ENCODE measurements at places on chromosomes 7 and 10.
A peak's percentile ranks its signal among the peaks of the same experiment; 100 is the strongest.

DNA sequence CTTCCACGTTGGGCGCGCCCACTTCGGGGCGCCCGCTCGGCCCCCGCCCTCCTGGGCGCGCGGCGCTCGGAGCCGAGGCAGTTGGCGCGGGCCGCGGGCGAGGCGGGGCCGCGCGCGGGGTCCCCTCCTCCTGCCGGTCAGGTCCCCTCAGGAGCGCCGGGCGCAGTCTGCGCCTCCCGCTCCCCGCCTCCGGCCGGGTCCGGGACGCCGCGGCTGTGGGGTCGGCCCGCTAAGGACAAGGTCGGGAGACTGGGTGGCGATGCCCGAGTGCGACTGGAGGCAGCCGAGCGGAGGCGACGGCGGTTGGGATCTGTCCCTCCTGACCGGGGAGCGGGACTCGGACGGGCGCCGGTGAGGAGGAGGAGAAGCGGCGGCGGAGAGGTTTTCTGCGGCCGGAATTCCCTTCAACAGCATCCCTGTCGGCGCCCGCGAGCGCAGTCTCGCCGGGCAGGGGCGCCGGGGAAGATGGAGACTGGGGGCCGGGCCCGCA, at the start of gene ATRNL1:
TSS of gene ATRNL1 (plus strand) at position 80 of the 490 bp plus-strand sequence. CDS start at position 466, 386 bp downstream.
- DNase-seq = peak; percentile 60

DNA sequence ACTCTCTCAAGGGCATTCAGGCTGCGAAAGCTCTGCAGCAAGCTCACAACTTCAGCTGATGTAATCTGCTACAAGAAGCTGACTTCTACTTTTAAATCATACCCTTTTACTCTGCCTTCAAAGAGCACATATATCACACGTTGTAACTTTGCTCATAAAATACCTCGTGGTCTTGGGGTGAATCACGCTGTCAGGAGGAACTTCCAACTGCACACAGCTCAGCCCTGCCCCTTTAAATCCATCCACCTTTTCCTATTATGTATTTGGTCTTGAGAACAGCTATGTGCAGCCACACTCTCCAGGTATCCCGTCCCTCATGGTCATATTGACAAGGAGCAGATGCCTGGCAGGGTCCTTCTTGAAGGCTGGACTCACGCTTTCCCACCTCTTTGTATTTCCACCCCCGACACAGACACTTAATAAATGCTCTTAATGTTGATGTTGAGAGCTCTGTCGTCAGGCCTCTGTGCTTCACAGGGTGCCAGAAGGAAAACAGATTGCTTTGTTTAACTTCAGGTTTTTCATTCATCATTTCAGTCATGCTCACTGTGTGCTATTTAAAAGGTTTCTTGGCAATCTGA, 47.6 kb downstream of the ICA1 start:
- no peak for DNase-seq

- no peak for DNase-seq
These were observed 14.8 kb downstream of the TSPAN14 start for GRCh38 chr10:80468806-80469421.

DNA sequence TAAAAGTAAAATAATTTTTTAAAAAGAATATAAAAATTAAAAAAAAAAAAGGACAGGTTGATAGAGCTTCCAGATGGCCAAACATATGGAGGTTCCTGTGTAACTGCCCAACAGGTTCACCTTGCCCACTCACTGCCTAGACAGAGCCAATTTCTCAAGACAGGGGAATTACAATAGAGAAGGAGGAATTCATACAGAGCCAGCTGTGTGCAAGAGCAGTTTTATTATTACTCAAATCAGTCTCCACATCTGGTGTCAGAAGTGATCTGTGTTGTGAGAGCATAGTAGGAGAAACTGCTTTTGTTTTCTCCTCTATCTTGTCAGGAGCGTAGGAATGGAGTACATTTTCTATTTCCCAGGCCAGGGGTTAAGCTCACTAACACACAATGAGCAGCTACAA, 31.0 kb downstream of the C7orf33 start:
- no peak for DNase-seq

DNA sequence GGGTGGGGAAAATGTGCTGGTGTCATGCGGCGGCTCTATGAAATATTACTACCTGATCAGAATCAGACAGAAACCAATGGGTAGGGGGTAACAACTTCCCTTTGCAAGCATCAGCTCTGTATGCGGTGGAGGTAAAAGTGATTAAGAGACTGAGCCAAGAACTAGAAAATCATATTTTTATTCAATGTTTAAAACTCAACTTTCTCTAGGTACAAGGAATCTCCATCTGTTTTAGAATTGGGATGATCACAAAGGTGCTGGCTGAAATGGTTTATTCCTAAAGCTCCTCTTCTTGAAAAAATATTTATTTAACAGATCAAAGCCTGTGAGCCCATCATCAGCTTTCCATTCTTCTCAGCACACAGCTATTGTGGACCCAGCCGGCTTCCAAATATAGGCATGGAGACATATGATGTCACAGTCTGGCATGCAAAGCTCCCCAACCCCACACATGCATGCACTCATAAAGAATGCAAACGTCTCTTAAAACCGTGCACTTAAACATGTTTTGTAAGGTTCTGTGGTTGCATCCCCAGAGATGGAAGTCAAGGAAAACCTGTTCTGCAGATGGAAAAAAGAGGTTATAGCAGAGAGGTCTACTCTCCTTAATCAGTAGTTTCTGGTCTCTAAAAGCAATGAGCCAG, 126.0 kb downstream of the SKIDA1 start:
- DNase-seq = no peak

- DNase-seq = no peak
These were observed 301.8 kb upstream of the ZWINT start for GRCh38 chr10:56662765-56663447.

- no peak for DNase-seq
These were observed 80.4 kb downstream of the PPP1R3C start for GRCh38 chr10:91552274-91553095.
